Activated CD8-positive, alpha-beta memory T cell treated with anti-CD3 and anti-CD28 coated beads for 4 hours (primary cell): ENCODE measurements at places on chromosomes 6 and 20.

DNA sequence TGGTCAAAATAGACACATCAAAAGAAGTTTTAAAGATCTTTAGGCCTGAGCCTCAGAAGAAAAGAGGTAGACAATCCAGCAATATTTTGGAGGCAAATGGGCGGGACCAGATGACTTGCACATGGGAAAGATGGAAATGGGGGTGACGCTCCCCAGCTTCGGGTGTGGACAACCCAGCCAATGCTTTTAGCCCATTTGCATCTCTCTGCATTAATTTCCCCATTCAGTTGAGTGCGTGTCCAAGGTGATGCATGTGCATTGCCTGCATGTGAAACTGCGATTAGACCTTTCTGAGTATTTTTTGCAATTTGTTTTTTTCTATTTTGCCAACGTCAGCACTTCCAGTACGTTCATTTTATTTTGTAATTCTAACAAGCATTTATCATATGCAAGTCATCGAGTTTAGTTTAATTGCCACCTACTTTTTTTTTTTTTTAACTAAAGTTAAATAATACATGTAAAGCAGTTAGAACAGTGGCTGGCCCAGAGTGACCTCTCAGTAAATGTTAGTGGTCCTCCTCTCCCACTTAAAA is 24.2 kb downstream of the PDRG1 start:
- no peak for DNase-seq

GRCh38 chr20:46132705-46133120 is 14.6 kb downstream of the CD40 start:
- peak; percentile 19 for DNase-seq

DNA sequence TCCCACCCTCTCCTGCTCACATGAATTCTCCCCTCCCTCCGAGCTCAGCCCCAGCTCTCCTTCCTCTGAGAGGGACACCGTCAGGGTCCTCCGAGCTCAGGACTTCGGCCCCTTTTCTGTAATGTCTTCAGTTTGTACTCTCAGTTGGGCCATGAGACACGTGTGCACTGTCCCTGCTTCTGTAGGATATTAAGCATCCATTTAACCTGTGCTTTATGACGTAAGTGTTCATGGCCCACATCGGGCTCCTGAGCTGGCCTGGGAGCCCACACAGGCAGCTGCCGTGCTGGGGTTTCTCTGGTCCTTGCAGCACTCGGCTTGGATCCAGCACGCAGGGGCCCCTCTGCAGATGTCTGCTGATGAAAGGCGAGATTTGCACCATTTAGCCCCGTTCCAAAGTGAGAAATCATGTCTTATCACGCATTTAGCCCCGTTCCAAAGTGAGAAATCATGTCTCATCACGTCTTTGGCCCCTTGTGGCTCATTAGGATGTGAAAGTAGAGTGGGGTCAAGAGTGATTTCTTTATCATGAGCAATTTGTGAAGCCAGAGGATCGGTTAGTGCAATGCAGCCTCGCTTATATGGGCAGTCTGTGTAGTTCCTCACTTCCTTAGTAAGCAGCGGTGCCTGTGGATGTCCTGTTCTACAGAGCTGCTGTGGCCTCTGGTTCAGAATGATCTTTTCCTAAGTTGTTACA is 25.3 kb downstream of the DUSP22 start:
- no peak for DNase-seq

DNA sequence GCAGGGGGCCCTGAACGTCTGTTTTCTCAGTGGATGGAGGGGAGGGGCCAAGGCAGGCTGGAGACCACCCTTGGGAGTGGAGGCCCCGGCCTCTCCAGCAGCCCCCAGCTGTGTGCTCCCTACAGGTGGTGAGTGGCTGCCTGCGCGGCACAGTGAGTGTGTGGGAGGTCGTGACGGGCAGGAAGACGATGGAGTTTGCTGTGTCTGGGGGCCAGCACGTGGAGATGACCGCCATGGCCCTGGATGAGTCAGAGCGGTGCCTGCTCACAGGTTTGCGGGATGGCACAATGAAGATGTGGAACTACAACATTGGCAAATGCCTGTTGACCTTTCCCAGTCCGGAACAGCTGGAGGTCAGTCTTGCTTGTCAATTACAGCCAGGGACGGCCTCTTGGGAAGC is 52.6 kb downstream of the EFCAB8 start:
- no peak for DNase-seq

DNA sequence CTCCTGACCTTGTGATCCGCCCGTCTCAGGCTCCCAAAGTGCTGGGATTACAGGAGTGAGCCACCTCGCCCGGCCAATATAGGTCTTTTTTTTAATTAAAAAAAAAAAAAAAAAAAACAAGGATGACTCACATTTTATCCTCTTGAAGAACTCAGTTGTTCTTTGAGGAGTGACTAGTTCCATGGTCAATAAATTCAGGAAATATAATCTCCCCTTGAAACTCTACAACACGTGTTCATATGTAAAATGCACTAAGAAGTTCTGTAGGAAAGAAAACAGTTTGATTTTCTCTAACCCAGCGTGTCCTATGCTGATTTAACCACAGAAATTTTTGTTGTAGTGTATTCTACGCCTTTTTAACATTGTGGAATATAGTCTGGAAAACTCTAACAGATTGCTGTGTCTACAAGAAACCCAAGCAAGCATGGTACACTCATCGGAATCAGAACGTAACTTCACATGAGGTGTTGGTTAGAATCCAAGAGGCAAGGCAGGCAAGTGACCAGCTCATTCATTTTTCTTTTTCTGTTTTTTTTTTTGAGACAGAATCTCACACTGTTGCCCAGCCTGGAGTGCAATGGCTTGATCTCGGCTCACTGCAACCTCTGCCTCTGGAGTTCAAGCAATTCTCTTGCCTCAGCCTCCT is 79.0 kb upstream of the ZNF217 start:
- DNase-seq = no peak

GRCh38 chr6:140385679-140386078 is 1011.2 kb upstream of the CITED2 start:
- DNase-seq = no peak

- DNase-seq = no peak
Measured at GRCh38 chr6:82408952-82409431, 45.4 kb downstream of the TPBG start.

DNA sequence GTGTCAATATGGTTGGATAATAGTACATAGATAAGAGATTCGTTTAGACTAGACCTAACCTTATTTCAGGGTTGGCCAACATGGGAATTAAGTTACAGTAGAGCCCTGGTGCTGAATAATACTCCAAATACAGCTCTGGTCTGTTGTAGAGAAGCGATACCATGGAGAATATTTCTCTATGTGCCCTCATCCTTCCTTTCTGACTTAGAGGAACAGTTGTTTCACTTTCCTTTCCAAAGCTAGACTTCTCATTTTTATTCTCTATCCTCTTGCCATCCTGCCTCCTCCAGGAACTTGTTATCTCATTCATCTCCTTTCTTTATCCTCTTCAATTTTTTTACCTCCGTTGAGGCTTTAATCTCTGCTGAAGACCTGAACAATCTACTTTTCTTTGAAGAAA is 68.9 kb downstream of the EDN1 start:
- no peak for DNase-seq

- no peak for DNase-seq
Measured at GRCh38 chr20:20856306-20856705, 143.9 kb upstream of the RALGAPA2 start.

- no peak for DNase-seq
Measured at GRCh38 chr6:126764671-126765070, 353.8 kb upstream of the RSPO3 start.

DNA sequence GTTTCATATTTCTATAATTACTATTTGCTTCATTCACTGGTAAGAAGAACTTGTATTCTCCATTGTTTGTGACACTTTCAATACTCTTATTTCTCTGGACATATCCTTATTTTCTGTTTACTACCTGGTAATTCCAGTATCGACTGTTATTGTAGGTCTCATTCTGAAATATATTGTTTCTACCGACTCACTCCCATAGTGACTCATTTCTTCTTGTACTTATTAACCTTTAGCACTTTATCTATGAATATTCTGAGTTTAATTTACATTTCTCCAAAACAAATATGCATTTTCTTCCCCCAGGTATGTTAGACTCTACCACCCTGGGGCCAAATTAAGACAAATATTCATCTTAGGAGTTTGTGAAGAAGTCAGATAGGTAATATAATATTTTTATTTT is 164.5 kb upstream of the BTBD3 start:
- DNase-seq = no peak

DNA sequence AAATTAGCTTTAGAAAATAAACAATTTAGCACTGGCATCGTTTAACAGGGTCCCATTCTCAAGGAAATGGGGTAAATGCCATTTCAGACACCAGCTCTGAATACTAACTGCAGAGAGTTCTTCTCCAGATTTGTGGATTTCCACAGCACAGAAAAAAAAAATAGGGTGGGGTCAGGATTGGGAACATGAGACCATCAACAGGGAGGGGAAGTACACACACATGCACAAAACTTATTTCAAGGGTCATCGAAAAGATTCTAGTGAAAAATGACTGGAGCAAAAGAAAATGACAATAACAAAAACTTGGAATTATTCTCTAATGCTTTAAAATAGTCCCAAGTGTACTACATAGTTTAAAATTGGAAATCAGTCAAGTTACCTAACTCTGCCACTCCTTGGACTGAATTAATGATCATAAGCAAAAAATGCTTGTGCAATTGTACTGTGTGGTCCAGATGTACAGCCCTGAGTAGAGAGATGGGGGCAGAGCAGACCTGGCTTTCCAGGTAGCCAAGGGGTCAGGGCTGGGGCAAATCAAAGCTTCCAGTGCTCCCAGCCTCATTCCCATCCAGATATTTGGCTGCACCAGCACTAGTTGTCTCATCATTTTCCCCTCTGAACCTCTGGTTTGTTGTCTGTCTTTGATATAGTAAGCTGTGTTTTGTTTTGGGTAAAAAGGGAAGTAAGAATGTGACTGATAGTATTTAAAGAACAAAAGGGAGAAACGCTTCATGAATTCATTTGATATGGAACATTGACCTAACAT is 152.4 kb downstream of the SOBP start:
- DNase-seq = no peak

DNA sequence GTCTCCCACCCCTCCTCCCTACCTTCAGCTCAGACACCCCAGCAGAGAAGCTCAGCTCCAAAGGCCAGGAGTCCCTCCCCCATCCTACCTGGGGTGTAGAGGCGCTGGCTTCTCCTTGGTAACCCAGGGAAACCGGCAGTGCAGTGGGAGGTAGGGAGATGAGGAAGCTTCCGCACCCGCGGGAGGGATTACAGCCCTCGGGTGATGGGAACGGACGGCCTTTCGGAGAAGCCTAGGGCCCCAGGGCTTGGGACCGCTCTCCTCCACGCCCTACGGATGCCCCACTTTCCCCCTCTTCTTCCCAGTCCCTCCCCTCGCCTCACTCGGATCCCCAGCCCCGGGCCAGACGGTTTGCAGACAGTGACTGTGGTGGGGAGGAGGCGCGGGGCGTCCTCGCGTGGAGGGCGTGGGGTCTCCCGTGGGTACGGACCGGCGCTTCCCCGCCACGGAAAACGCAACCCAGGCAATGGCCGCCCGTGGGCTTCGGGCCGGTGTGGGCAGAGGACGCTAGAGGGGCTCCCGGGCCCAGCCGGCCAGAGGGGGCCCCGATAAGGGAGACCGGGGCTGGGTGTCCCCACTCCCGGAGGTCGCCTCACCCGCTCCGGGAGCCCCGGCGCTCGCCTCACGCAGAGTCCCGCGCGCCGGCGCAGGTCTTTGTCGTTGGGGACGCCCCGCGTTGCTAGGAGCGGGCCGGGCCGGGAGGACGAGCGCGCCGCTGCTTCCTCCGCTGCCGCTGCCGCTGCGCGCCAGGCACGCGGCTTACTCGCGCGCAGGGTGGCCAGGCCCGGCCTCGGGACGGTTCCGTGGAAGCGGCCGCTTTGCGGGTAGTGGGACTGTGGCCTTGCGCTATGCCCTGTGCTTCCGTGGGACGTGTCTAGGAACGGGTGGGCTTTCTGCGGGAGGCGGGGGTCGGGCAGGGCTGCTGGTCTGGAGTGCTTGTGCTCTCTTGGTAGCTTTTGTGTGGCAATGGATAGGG is 15.8 kb downstream of the AARS2 start:
- DNase-seq = no peak

GRCh38 chr6:134510142-134510541 is 192.2 kb upstream of the SGK1 start:
- DNase-seq = no peak

DNA sequence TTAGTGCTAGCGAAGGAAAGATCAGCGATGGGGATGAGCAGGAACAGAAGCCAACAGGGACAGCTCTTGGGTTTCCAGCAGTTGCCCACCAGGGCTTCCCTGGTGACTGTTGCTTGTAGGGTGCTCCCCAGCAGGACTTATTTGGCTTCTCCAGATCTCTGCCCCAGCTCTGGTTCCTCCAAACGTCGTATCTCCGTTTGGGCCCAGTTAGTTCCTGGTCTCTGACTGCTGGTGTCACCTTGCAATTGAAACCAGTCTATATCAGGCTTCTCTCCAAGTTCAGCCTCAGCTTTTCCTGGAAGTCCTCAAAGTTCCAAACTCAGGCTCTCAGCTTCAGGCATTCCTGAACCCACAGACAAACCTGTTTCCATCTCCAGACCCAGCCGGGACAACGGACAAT is 70.8 kb upstream of the NXT1 start:
- DNase-seq = no peak

DNA sequence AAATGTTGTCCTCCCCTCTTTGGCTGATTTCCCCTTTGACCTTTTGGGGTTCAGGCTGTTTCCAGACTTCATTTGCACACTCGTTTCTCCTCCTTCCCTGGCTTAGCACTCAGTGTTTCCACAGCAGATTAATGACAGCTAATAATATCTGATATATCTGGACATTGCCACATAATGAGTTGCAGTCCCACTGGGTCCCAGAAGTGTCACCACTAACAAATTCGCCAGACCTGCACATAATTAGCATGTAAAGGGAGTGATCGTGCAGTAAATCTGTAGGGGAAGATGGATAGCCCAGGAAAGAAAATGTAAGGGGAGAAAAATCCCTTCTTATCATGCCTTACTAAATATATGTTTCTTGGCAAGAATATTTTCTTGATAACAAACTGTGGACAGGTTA is 922.1 kb downstream of the TFAP2A start:
- no peak for DNase-seq

- no peak for DNase-seq
Measured at GRCh38 chr6:81787313-81788068, 35.0 kb upstream of the TENT5A start.

GRCh38 chr6:155079985-155080452 is 84.9 kb downstream of the TIAM2 start:
- DNase-seq = no peak

GRCh38 chr6:132612449-132613108 is 11.5 kb downstream of the TAAR2 start:
- no peak for DNase-seq

DNA sequence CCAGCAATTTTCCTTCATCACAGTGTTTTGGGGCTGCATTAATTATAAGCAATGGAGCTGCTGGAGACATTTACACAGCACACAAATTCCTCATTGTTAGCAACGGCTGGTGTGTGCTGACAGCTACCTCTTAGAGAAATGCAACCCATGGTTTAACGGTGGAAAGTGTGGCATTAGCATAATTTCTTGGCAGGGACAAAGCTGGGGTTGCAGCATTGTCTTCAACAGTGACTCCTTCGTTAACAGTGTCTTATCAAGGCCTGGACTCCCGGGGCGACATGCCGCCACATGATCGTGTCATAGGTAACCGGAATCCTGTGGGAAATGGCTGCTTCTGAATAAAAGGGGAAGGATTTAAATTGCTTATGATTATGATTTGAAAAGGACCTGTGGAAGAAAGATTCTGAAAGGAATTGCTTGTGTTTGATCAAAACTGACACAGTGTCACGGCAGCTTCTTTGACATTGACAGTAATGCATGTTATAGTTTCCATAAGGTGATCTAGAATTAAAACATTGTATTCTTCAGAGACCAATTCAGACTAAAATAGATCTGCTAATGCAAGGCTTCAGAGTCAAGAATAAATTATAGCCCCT is 128.0 kb downstream of the UST start:
- no peak for DNase-seq

GRCh38 chr20:19893356-19893755 is 123.8 kb upstream of the NAA20 start:
- no peak for DNase-seq
